ENCODE measurements at places on chromosomes 13 and 19. TPM values are rescaled to one million over a fixed set of nuclear protein-coding genes. Genes with fewer than 3 reads are reported as not detected.

GARIN5A gene
- polyA plus RNA-seq, result 1.3 TPM

PLEKHF1 gene
- 3.9 TPM for polyA plus RNA-seq

CRX gene
- not detected for polyA plus RNA-seq

ZNF708 gene
- polyA plus RNA-seq, result 1.8 TPM

Data from SK-N-SH (cell line).